NCI-H187 treated with DMSO at 0.1 percent for 48 hours (cell line): ENCODE measurements at places on chromosomes 4 and X.

DNA sequence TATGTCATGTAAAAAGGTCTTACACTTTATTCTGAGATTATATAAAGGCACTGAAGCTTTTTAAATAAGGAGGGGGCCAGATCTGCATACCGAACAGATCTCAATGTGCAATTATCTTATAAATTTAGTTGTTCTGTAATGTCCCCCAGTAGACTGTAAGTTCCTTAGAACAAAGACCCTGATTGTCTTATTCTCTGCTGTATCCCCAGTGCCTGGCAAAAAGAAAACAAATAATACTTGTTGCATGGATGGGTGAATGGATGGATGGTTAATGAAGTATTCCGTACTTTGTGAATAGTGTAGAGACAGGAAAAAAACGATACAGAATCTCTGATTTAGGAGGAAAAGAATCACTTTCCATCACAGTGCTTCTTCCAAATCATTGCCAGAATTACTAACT, 141.5 kb downstream of the CHM start:
- no peak for DNase-seq

- no peak for DNase-seq
These were observed 62.9 kb upstream of the UGT8 start for GRCh38 chr4:114535725-114536124.

- no peak for DNase-seq
These were observed 13.8 kb upstream of the SH3TC1 start for GRCh38 chr4:8185295-8185694.

DNA sequence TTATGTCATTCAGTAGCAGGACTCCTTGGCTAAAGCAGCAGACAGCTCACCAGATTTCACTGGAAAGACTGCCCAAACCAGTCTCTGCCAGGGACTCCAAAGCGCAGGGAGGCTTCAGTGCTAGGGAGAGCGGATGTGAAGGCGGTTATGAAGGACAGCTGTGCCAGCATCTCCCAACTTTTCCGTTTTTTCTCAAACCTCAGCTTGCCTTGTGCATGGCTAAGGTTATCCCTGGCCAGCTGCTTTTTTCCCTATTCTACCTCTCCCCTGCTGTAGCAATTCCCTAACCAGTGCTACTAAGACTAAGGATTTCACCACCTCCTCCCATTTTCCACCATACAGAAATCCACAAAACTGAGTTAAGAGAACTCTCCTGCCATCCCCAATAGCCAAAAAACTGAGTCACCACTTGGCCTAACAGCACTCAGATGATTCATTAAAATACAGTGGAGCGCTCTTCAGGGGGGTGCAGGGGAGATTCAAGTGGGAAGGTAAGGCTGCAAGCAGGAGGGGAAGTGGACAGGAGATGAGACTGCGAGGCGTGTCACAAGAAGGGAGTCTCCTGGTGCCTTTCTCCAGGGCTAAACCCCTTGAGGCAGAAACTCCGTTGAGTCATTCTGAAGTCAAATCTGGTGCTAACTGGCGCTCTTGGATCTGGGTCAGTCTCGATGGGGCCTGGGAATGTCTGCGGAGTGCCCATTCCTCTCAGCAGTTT, 90.7 kb downstream of the PALLD start:
- DNase-seq = no peak

DNA sequence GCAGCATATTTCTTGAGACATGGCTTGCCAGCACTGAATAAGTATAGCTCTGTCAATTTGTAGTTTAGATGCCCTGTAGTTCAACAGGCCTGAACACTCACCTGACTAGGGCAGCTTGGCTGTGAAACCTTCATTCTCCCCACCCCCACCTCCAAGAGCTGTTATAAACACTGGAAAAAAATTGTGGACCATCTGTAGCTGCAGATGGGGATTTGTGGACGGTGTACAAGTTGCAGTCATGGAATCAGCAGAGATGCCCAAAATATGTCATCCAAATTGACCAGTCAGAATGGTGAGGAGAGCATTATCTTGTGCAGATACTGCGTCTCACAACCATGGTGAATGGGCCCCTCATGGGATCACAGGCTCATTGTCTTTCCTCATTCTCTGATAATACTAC, 76.2 kb upstream of the PAQR3 start:
- DNase-seq = no peak

- no peak for DNase-seq
These were observed 1396.6 kb upstream of the PABPC4L start for GRCh38 chr4:135598151-135598550.

DNA sequence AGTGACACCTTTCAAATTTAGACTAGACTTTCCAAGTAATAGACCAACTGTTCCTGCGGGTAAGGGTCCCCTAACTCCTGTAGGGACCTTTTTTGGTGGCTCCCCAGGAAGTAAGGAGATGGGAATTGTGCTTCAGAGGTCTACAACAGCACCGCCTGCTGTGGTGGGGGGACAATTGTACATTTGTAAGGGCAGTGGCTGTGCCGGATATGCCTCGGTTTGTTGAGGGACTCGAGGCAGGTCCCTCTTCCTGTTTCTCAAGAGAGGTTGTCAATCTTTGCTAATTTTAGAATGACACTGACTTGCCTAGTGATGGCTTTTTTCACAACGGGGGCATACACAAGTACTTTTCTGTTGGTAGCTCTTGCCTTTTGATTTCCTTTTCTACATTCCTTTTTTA, 15.5 kb upstream of the HSD17B11 start:
- no peak for DNase-seq
